ENCODE measurements at places on chromosomes 1 and 21.

GRCh38 chr1:201429736-201430501, 8.4 kb upstream of the TNNI1 start:
- DNase-seq, result no peak

GRCh38 chr1:23825762-23826522, 713 bp upstream of the HMGCL start:
- DNase-seq, result peak; percentile 24

- no peak for DNase-seq
Measured at GRCh38 chr21:20802631-20803260, 195.5 kb upstream of the NCAM2 start.

DNA sequence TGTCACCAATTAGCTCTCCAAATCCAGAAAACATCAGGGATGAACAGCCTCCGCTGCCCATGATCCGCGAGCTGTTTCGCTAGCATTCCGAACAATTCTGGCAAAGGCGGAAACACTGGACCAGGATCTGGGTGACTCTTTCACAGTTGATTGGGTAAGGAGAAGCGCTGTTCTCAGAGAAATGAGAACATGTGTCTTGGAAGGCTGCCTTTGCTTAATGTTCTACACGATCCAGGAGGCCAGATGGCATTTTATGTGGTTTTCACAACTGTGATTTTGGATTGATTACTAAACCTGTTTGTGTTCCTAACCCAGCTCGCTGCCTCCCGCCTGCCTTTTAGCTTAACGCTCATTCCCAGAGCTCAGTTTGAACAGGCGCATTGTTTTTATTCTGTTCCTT, 144.0 kb downstream of the KIF26B start:
- DNase-seq, result no peak

DNA sequence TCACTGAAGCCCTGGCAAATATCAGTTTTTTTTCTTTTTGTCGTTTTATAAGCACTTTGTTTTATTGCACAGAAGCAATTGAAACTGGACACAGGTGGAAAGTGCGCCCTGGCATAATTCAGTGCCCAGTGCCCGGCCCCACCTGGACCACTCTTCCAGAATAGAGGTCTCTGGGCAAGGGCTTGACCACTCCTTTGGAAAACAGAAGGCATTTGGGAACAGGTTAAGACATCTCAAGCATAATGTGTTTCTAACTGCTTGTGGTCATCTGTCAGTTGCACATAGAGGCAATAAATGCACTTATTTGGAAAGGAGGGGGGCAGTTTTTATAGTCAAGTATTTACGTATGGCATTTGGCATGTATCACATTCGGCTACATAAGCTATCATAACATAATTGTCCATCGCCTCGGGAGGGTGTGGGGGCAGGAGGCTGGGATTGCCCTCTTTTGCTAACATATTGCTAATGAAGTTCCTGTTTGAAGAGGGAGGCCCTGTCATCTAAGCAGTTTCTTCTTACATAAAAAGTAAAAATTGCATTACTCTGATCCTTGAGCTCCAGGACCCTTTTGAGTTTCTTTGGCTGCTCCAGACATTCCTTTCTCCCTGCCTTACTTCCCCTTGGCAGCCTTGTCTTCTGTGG, 14.7 kb upstream of the CD2 start:
- no peak for DNase-seq

DNA sequence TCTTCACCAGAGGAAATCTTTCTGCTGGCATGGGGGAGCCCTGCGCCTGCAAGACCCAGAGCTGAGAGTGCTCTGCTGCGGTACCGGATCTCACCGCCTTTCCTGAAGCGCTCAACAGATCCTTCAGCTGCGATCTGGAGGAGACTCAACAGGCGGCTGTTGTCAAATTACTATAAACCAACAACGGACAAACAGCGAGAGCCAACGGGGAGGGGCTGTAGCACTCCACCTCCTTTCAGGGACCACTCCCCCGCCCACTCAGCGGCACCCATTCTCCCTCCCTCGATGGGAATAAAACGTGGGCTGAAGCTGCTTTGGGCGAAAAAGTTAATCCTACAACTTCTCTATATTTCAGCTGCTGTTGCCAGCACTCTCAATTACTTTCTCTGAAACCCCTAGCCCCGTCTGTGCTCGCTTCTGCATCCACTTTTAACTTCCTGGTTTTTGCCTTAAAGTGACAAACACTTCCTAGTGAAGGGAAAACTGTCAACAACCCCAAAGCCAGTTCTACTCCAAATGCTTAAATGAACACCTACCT, at the start of gene FMO5:
TSS of gene FMO5 (minus strand) at position 147 of the 538 bp plus-strand sequence. CDS start 310 bp downstream, outside the sequence.
- DNase-seq, result peak; percentile 54

DNA sequence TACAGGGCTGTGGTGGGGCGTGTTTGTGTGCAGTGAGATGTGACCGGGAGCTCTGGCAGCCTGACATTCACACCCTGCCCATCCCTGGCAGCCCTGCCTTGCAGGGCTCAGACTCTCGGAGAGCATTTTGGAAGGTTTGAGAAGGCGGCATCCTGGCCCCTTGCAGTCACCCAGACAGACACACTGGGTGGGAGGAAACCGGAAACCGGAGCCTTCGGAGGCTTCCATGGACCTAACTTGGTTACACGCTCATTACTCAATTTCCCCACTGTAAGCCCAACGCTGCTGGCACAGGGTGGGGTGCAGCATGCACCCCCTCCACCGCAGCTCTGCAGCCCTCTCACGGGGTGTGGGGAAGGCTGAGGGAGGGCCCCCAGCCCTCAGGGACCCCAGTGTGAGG, 22.2 kb upstream of the RSPO1 start:
- DNase-seq, result no peak

- no peak for DNase-seq
Measured at GRCh38 chr1:89594096-89594740, 38.7 kb upstream of the LRRC8C start.

DNA sequence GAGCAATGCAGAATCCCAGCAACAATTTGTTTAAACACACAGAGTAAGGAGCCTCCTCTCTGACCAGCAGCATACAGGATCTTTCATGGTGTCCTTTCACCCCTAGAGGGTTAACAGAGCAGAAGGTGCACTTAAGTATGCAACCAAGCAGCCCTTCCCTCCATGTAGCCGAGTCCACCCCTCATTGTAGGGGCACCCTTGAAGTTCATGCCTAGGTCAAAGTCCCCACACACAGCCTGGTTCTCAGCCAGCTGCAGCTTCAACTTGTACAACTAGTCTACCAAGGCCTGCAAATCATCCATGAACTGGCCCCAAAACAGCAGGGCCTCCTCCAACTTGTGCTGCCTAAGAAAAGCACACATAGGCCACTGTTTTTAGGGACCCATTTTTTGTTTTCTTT, 7.0 kb upstream of the BMP8B start:
- DNase-seq, result no peak
